ENCODE measurements at places on chromosomes 2 and 18.

DNA sequence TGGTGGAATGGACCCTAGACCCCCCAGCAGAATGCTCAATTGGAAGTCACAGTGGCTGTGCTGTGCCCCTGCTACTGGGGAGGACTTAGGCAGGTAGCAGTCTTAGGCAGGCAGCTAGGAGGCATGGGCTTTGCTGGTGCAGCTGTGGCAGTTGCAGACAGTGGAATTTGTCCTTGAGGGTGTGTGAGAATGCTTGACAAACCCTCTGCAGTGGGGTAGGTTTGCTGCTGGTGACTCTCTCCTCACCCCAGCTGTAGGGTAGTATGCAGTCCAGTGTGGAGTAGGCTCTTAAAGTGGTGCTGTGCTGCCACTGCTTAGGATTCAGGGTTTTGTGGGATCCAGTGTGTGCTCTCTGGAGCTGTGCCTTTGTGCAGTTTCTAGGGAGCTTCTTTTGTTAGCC, 61.3 kb downstream of the NUP35 start:
- no peak for DNase-seq

DNA sequence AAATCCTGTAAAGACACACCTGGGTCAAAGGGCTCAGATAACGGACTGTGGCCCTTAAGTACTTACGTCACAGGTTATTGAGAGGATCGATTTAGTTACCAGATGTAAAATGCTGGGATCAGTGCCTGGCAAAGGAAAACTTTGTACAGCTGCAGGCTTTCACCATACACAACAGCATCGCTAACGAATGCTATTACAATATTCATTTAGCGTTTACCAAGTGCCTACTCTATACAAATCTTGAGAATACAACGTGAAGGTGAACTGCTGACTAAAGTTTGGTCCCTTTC, 619 bp upstream of the MSH6 start:
- no peak for DNase-seq

DNA sequence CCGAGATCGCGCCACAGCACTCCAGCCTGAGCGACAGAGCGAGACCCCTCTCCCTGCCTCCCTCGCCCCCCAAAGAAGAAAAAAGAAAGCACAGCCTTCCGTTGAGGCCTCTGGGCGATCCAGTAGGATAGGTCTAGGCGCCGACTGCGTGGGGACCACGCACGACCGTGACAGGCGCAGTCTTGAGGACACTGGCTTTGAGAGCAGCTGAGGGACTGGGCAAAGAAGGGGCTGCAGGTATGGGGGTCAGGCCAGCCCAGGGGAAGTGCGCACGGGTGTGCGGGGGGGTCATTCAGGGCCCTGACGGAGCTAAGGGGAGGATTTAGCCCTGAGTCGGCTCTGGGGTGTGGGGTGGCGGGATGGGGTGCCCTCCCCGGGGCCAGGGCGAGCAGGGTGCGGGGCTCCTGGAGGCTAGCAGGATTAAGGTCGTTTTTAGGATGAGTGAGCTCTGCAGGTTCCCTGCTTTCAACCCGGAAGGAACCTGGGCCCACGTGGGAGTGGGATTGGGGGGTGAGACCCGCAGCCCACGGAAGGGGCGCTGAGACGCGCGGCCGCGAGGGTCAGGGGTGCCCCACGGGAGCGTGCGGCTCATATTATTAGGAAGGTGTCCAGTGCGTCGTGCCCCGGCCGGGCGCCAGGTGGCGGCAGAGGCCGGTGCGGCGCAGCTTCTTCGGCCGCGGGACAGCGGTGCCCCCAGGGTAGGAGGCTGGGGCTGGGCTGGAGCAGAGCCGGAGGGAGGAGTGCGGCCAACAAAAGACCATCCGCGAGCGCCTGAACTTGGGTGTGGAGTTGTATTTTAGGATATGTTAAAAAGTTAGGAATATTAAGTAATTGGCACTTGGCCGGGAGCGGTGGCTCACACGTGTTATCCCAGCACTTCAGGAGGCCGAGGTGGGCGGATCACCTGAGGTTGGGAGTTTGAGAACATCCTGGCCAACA, 20.5 kb upstream of the ZNF236 start:
- DNase-seq: no peak

GRCh38 chr18:68399721-68400120, 315.2 kb downstream of the TMX3 start:
- no peak for DNase-seq

DNA sequence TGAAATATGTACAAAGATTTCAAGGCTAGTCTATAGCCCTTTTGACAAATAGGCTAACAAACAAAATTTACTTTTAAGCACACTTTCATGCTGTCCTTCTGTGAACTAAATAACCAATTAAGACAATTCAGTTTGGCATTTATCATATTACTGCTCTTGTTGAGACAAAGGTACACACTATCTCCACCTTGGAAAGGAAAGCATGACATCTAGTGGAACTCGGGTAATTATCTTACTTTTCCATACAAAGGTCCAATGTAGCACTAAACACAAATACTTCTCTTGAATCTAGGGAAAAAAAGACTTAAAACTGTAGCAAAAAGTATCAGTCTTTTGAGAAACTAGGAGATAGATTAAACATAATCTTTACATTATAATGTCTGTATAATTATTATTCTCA, 125.0 kb upstream of the CD226 start:
- DNase-seq: no peak
